SJCRH30 (cell line): ENCODE measurements at places on chromosomes 2 and 18.

DNA sequence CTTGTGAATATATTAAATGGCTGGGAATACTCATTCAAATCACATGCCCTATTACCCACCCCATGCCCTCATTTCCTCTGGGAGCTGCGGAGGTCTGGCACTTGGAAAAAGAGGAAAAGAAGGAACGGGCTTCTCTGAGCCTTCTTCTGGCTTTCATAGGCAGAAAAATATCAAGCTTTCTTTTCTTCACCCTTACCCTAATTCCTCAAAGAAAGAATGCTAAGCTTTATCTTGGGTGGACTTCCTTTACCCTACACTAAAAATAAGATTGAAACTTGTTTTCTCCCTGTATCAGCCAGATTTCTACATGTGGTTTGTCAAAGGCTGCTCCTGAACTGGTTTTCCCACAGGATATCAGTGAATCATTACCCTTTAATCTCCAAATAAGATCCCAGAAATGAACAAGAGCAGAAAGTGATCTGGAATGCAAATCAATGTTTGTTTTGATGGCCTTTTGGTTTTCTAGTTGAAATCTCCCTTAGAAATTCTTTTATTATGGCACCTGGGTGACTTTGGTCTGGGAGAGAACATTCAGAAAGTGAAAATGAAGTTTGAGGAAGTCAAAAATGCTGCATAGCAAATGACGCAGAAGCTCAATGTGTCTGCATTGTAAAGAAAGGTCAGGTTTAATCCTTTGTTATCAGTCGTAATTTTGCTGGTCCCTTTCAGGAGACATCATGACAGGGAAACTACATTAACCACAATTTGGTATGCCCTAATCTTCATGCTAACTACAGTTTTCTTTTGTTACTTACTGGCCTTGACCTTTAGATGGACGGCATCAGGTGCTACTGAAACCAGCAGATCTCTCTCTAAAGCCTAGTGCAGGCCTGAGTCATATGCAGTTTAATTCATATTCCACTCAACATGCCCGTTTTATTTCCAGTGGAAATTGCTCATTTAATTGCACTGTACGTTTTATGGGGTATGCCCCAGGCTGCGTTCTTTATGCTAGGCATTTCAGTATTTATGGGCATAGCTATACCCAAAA lies 46.6 kb upstream of the HNRNPA3 start:
- DNase-seq, result peak; percentile 97

- no peak for DNase-seq
These were observed 108.7 kb downstream of the ZBTB7C start for GRCh38 chr18:48300463-48300961.

DNA sequence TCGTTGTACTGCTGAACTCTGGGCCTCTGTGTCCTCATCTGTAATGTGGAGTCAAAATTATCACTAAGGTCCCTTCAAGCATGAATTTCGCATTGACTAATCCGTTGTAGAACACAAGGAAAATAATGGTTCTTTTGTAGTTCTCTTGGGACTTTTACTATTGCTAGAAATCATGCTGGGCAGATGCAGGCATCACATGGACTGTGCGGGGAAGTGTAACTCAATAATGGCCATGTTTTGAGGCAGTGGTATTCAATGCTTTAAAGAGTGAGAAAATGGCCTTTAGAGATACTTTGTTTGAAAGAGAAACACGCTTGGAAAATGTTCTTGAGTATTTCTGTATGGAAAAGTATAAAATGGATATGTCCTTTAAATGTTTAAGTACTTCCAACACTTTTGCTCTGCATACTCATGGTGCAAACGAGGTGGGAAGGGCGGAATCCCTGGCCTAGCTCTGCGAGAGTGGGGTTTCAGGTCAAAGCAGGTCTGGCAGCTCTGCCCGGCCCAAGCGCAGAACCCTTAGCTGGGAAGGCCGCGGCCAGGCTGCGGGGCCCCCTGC lies 117.3 kb upstream of the MSTN start:
- DNase-seq, result no peak

DNA sequence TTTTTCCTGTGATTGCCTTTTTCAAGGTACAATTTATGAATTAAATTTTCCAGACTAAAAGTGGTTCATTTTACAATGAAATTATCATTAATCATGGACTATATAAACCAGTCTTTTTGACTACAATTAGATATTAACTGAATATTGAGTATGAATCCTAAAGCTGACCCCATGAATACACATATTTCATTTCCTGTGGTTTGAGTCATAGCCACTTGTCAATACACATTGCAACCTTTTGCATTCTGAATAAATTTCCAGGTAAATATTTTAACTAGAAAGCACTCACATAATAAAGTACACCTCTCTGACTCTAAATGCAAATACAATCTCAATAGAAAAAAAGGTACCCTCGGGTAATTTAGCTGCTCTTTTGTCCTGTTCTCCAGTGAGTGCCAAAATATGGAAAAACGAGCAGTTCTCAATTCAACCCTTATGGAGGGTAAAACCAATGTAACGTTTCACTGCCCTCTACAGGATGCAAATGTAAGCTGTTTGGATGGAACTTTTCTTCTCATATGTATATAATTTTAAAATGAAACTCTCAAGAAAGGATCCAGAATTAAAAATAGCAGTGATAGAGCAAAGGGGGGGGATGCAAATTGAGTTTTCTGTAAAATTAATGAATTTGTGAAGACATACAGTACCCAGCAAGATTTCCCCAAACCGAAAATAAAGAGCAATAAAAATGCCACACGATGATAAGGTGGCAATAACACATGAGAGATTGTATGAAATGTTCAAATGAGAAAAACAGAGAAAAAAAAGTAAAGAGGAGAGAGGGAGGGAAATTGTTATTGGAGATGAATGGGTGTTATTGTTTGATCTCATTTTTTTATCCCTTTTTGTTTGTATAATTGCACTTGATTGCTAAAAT lies 1795.7 kb upstream of the PIK3C3 start:
- peak; percentile 40 for DNase-seq

GRCh38 chr18:54119524-54120019 lies 104.9 kb downstream of the MBD2 start:
- peak; percentile 70 for DNase-seq

DNA sequence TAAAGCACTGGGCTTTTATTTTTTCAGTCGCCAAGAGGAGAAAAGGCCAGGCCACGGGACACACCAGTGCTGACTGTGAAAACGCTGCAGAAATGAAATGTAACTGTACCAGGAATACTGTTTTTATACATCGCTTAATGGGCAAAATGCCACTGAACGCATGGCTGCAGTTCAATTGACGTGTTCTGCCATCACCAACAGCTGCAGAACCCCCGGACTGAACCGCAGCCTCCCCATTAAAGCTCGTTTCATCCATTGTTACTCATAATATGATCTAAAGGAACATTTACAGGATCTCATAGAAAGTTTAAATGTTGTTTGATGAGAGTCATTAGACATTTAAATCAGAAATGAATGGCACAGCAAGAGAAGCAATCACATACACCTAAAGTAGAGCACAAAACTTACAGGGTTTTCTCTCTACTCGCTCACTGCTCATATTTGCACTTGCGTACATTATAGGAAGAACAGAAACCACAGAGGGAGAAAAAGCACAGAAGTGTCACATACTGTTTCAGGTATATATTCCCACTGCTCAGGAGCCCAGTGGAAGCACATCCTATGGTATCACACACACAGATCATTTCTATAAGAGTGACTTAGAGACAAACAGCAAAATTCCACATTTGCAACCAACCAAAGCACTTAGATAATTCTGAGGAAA lies 35.3 kb downstream of the TCF4 start:
- DNase-seq, result peak; percentile 67

- DNase-seq, result no peak
These were observed 69.7 kb downstream of the ZNF532 start for GRCh38 chr18:58934356-58934755.

- DNase-seq, result no peak
These were observed 87.9 kb upstream of the MAP4K3 start for GRCh38 chr2:39524756-39525635.

GRCh38 chr2:85504778-85505261 lies 34.1 kb upstream of the MAT2A start:
- peak; percentile 99 for DNase-seq

DNA sequence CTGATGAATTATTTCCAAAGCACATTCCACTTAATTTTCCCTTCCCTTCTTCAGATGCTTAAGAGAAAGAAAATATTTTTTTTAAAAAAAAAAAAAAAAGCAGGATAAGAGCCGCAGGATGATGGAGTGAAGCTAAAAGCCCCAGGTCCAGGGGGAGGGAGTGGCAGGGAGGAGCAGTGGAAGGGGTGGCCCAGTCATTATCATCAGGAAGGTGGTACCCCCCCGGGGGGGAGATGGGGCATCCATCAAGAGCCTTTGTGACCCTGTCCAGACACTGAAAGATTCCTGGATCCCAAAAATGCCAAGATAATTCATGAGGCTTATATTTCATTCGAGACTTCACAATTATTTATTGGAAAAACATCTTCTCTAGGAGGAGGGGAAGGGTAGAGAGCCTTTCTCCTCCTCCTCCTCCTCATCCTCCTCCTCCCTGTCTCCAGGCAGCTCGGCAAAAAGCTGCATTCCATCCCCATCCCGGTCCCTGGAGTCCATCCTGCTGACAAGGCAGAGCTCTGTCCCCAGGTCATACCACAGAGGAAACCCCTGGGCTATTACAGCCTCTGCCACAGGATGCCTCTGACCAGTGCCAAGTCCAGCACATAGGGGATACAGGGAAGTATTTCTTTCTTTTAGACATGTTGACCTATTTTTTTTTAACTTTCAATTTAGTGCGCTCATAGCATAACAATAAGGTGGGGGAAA lies 125.3 kb downstream of the TWIST2 start:
- DNase-seq, result no peak

DNA sequence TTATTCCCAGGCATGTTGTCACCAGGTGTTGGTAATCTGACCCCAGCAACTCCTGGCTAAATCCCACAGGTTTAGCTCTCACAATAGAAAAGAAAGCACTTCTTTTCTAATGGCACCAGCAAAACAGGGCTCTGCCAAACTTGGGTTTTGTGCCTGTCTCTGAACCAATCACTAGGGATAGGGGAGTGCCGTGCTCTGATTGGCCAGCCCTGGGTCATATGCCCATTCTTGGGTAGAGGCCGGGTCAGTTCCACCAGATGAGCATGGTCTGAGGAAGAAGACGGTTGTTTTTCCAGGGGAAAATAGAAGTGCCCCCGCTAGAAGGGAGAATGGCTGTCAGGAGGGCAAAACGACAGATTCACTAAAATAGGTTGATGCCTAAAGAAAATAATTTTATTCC lies 14.7 kb downstream of the CDK15 start:
- no peak for DNase-seq

- no peak for DNase-seq
These were observed 63.0 kb upstream of the CCBE1 start for GRCh38 chr18:59760212-59760611.

DNA sequence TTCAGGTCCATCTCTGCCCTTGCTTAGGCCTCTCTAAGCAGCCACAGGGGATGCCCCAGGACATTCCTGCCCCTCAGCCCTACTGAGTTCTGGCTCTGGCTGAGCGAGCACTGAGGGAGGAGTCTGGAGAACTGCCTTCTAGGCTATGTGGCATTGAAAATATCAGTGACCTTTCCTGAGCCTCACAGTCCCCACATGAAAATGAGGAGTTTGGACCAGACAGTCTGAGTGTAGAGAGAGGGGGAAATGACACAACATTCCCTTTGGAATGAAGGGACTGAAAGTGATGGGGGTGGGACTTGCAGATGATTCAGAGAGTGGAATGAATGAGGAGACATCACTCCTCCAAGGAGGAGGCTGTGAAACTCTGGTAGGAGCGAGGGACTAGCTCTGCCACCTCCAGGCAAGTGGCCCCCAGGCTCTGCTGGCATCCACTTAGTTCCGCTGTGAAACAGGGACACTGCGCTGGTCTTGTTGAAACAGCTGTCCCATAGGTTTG lies 8.0 kb downstream of the TNS1 start:
- DNase-seq, result peak; percentile 41

DNA sequence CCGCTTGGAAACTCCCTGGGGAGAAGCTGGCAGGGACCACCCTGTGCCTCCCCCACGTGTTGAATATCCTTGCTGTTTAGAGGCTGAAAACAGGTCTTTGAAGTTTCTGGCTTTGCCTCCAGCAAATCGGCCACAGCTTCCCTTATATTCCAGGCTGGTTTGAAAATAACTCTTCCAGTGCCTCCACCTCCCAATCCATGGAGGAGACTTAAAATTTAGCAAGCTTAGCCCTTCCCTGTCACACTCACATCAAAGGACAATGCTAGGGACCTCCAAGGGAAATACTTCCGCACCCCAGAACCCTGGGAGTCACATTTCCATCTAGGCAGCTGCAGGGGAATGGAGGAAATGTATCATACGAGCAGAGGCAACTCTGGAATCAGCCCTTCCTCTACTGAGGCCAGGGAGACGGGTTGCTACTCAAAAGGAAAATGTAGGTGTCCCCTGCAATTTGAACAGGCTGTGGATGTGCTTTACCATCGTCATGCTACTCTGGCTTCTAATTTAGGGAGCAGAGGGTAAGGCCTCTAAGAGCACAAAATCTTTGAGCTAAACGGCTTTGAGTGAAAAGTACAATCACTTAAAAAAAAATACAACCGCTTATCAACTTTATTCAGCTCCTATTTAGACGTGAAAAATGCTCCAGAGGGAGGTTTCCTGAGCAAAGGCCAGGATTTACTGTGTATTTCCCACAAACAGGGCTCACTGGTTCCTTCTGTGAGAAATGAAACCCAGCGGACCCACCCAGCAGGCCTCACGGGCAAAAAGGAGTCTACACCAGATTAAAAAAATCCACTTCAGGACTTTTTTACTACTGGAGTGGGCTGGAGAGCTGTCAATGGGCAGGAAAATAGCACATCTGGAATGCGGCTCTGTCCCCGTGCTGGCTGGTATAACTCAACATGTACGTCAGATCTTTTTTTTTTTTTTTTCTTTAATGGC lies 49.4 kb upstream of the PKDCC start:
- DNase-seq, result no peak

DNA sequence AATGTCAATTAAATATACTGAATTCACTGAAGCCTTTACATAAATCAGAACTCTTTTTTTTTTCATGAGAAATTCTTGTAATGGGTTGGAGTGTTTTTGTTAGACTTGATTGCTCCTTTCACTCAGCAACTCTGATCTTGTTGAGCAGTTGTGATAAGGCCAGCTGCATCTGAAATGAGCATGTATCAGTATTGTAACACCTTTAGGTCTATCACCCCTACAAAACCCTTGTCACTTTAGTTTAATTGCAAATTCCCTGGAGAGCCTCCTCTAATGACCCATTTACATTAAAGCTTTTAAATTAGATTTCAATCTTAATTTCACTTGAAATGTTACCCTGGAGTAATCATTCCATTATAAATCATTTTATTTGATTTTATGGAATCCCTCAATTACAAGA lies 346.8 kb upstream of the TCF4 start:
- no peak for DNase-seq

DNA sequence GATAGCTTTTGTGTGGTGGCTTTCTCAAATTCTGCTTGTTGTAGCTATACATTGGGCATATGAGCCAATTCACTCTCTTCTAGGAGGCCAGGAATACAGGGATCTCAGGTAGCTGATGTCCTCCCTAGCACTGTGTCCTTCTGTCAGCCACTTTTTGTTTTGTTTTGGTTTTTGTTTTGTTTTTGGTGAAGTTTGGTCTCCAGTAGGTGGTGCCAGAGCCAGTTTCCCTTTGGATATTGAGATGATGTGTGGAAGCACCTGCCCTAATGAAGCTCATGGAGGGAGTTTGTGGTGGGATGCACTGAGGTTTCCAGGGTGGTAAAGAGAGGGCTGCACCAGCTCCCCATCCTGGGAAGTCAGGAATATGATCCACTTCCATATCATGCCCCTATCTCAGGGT lies 100.5 kb upstream of the VWC2L start:
- no peak for DNase-seq
